Gastroesophageal sphincter (tissue), 4 donors: ENCODE measurements at places on chromosomes 2 and 18. TPM values are rescaled to one million over a fixed set of nuclear protein-coding genes. Genes with fewer than 3 reads are reported as not detected.

The HJURP gene
- total RNA-seq, result 2.5 TPM

The STARD6 gene
- not detected for total RNA-seq

The MMADHC gene
- total RNA-seq, result 102 TPM

The HAAO gene
- total RNA-seq, result 10.4 TPM

The ALK gene
- 1.1 TPM for total RNA-seq

The MDH1B gene
- 1.2 TPM for total RNA-seq

The RUFY4 gene
- not detected for total RNA-seq

The SNRPD1 gene
- 6.9 TPM for total RNA-seq
